ENCODE measurements at places on chromosomes 7 and 10. TPM values are rescaled to one million over a fixed set of nuclear protein-coding genes. Genes with fewer than 3 reads are reported as not detected.
A peak's percentile ranks its signal among the peaks of the same experiment; 100 is the strongest.

GRIFIN gene
- total RNA-seq: not detected

TAS2R4 gene
- 0.14 TPM for total RNA-seq

GRM8 gene
- total RNA-seq: 0.22 TPM

CABCOCO1 gene
- not detected for total RNA-seq

VIPR2 gene
- 17.0 TPM for total RNA-seq

MYPN gene
- total RNA-seq: 112 TPM

CACUL1 gene
- total RNA-seq: 23.6 TPM

SPDYE8 gene
- total RNA-seq: not detected

CYP26A1 gene
- not detected for total RNA-seq

GARIN1A gene
- 1.8 TPM for total RNA-seq

DLX6 gene
- total RNA-seq: not detected

NSUN5 gene
- total RNA-seq: 16.6 TPM

MALRD1 gene
- total RNA-seq: 1.1 TPM

SFMBT2 gene
- total RNA-seq: 9.6 TPM

SAP25 gene
- total RNA-seq: 0.84 TPM

PNLIP gene
- not detected for total RNA-seq

KCNMA1 gene
- total RNA-seq: 2.2 TPM

THSD7A gene
- 1.5 TPM for total RNA-seq

DNA sequence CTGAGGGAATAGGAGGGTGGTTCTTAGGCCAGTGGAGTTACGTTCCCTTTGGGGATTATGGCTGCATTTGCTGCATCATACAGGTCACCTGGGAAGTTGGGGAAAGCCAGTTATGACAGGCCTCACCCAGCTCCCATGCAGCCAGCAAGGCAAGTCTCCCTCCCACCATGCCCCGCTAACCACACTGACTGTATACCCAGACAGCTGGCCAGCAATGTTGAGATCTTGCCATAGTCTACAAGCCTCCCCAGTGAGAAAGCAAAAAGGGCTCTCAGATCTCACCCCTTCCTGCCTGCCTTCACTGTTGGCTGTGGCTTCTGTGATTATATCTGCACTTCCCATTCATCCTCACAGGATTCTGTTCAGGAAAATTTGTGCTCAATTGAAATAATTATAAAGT is 133.3 kb upstream of the HGF start:
- DNase-seq: no peak

GRCh38 chr7:166338-167060 is 25.9 kb upstream of the FAM20C start:
- DNase-seq: no peak

DNA sequence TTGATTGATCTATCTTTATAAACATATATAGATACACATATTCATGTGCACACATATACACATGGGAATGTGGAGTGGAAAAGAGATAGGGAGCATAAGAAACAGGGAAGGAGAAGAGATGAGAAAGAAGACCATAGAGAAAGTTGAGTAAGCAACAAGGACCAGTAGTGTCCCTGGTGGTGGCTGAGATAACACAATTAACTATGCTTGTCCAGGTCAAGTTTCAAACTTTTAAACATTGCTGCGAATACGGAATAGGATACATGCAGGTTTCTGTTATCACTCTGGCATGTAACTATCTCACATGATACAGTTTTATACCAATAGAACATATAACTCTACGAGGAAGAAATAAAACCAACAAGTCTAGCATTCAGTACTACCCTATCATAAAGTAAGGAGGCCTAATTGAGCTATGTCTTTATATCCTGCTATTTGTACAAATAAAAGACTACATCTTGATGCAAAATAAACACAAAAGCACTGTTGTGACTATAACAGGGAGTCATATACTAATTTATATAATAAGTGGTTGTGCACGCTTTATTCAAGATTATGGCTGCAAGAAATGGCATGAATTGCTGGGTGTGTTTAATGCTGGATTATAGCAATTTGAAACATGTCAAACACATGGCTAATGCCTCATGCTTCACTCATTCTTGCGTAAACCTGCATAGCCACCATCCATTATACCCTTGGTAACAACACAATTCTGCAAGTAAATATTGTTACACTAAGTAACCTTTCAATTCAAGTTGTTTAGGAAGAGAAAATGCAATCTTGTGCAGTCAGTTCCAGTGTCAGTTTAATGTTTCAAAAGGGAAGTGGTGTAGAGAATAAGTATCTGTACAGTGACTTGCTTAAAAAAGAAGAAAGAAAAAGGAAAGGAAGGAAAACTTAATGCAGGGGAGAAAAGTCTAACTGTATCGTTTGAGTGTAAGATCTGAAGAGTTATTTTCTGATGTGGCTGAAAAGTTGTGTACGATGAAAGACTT is 8.2 kb downstream of the FOXP2 start:
- DNase-seq: no peak

- no peak for DNase-seq
Observed at GRCh38 chr7:33893377-33893776, 12.0 kb upstream of the BMPER start.

GRCh38 chr10:132043861-132044695 is 21.7 kb upstream of the JAKMIP3 start:
- no peak for DNase-seq

GRCh38 chr7:1501487-1502270 is 2.5 kb downstream of the INTS1 start:
- DNase-seq: no peak

- DNase-seq: no peak
Observed at GRCh38 chr10:7014721-7015120, 396.1 kb downstream of the SFMBT2 start.

- no peak for DNase-seq
Observed at GRCh38 chr7:102834999-102835398, 77.8 kb upstream of the LRRC17 start.

GRCh38 chr10:101829561-101830315 is 11.5 kb upstream of the OGA start:
- peak; percentile 84 for DNase-seq

DNA sequence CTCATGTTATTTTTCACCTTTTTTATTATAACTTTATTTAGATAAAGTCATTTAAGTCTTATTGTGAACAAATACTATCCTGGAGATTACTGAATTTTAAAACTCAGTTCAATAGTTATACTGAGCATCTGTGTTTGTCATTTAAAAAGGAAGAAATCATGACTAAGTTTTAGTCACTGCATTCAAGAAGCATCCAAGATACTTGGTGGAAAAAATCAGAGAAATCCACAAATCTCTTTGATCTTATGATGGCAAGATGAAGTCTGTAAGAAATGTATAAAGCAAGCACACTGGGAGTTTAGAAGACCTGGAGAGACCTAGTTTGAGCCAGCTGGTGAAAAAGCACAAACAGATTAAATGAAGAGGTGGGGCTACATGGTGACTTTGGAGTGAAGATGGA is 529.8 kb upstream of the IGFBP3 start:
- DNase-seq: no peak

DNA sequence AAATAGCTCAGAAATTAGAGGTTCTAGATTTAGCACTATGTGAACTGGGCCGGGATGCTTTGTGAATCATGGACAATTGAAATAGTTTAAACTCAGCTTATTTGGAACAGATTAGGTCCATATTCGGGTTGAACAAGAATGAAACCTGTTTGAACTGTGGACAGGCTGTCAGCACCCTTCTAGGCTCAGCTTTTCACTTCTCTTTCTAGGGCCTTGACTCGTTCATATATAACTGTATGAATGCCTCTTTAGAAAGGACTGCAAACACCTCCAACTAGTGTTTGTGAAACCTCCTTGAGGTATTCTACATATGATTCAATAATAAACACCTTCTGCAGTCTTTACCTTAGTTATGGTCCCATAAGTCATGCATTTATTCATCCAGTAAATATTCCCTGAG is 115.6 kb downstream of the REEP3 start:
- DNase-seq: no peak

DNA sequence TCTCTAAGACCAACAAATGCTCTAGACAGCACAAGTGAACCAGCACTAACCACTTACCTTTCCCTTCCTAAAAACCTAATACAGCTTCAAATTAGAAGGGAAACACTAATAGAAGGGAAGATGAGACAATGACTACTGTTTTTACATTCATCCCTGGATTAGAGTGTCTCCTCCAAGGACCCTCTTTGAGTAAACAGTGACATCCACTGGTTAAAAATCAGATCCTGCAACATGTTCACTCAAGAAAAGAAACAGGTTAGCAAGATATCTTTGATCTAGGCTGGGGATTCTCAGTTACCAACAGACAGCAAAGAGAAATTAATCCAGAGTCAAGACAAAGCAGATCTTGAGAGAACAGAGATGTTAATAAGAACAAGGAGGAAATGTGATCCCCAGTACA is 177.7 kb upstream of the GHITM start:
- no peak for DNase-seq

GRCh38 chr7:91343996-91344629 is 79.9 kb downstream of the FZD1 start:
- no peak for DNase-seq

- DNase-seq: no peak
Observed at GRCh38 chr7:101905203-101905865, 87.9 kb downstream of the CUX1 start.

DNA sequence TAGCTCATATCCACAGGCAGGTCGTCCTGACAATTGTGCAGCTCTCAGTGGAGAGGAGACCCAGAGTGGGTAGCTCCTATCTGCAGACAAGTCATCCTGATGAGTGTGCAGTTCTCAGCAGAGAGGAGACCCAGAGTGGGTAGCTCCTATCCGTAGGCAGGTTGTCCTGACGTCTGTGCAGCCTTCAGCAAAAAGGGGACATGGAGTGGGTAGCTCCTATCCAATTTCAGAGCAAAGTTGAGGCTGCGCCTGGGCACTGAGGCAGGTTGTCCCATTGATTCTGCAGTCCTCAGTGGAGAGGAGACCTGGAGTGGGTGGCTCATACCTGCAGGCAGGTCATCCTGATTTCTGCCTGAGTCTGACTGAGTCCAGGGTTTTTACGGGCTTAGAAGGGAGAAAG is 111.8 kb downstream of the HPSE2 start:
- no peak for DNase-seq

- no peak for DNase-seq
Observed at GRCh38 chr7:66790725-66791124, 50.2 kb downstream of the RABGEF1 start.

- no peak for DNase-seq
Observed at GRCh38 chr7:137852108-137852507, 5.3 kb upstream of the DGKI start.

DNA sequence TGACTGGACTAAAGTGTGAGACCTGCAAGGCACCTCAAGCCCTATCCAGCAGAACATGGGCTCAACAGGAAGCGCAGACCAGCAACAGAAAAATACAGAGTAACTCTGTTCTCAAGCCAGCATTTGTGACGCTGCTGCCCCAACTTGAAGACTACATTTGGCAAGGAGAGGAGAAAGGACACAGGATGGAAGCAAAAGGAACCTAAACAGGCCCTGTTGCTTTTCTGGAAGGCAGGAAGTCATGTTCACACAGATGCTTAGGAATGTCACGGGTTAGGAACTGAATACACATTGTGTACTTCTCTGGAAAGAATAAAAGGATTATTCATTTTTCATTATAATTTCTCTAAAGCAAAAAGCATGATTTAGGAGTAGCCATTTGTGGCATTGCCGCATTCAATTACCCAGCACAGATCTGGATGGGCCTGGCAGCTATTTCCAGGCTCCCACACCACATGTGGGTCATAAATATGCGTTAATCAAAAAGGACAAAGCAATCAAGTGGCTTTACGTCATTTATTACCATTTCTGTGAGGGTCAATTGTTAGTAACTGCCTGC is 19.8 kb upstream of the TOMM7 start:
- DNase-seq: no peak

- no peak for DNase-seq
Observed at GRCh38 chr10:123241391-123242141, 87.4 kb downstream of the BUB3 start.

- peak; percentile 79 for DNase-seq
Observed at GRCh38 chr10:3781468-3782145, 3.4 kb downstream of the KLF6 start.

- DNase-seq: no peak
Observed at GRCh38 chr7:6121141-6121540, 90.0 kb downstream of the ANKRD61 start.

GRCh38 chr7:148481971-148482626 is 108.5 kb upstream of the C7orf33 start:
- no peak for DNase-seq

- DNase-seq: no peak
Observed at GRCh38 chr10:51063659-51064535, 10.4 kb upstream of the PRKG1 start.

DNA sequence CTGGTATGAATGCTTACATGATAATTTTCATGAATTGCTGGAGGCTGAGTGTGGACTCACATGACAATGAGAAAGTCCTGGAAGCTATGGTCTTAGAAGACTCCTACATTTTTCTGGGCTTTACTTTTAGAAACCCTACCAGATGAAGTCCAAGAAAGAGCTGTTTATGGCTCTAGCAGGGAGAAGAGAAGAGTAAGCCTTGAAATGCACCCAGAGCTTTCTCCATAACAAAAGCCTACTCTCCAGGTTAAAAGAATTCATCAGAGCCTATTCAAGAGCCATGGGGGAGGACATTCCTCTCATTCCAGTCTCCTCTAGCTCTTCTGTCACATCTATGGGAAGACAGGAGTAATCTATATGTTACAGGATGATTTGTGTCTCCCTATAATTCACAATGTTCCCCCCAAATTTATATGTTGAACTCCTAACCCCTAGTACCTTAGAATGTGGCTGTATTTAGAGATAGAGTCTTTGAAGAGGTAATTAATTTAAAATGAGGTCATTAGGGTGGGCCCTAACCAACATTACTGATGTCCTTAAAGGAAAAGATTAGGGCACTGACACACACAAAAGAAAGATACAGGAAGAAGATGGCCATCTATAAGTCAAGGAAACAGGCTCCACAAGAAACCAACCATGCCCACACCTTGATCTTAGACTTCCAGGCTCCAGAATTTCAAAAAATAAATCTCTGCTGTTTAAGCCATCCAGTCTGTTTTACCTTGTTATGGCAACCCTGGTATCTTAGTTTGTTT is 193.8 kb upstream of the PTER start:
- no peak for DNase-seq
